ENCODE measurements at places on chromosomes 16 and 17. TPM values are rescaled to one million over a fixed set of nuclear protein-coding genes. Genes with fewer than 3 reads are reported as not detected.

- no peak overlapping the region for H3K4me3 ChIP-seq
- no peaks in the 10 kb centered on the region for H3K36me3 ChIP-seq
- no peak overlapping the region for H3K27ac ChIP-seq
- no peak for DNase-seq
- peaks cover 10% of the 10 kb centered on the region for H3K4me1 ChIP-seq
Observed at GRCh38 chr16:88921591-88921990, 55.1 kb upstream of the PABPN1L start.

DNA sequence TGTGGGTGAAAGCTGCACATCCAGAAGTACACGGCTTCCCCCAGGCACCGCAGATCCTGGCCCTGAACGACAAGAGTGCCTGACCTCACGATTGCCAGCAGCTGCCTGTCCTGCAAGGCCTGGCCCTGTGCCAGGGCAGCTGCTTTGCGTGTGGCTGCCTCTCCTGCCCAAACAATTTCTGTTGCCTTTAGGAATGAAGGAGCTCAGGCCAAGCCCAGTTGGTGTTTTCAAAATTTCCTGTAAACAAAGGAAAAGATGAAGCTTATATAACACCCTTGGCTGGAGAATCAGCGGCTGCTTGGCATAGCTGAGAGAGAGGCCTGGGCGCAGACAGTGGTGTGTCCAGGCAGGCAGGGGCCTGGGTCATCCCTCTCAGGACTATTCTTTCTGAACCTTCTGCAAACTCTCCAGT is 11.7 kb upstream of the SLC47A2 start:
- H3K27ac ChIP-seq, result peak overlapping the region; percentile 77
- no peaks in the 10 kb centered on the region for H3K36me3 ChIP-seq
- no peak overlapping the region for H3K4me3 ChIP-seq
- peak; percentile 63 for DNase-seq

DNA sequence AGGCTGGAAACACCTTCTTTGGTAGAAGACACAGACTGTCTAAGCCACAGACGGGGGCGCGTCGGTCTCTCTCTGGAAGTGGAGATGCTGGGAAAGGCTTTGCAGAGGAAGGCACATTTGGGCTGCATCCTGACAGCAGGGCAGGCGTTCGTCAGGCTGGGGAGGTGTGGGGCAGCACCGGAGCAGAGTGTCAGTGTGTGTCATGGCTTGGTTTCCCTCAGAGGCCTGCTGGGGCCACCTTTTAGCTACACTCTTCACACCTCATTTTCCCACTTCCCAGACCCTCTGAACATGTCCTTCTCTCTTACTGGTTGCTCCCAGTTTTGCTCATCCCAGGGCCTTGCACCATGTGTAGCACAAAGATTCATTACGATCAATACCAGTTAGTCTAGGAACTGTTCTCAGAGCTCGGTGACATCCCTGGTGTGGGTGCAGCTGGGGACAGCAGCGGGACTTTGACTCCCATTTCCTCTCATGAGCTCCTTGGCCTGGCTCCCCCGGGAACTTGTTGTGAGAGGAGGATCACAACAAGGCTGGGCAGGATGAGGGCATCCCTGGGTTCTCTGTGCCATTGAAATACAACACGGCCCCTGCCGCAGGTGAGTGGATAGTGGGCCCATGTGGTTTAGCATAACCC is 33.1 kb downstream of the SMARCE1 start:
- no peaks in the 10 kb centered on the region for H3K4me1 ChIP-seq
- no peak for DNase-seq
- no peaks in the 10 kb centered on the region for H3K36me3 ChIP-seq
- no peak overlapping the region for H3K4me3 ChIP-seq
- H3K27me3 ChIP-seq, result peaks cover 70% of the 10 kb centered on the region

GRCh38 chr16:25013751-25014499 is 1.2 kb downstream of the ARHGAP17 start:
- H3K4me3 ChIP-seq, result peak overlapping the region; percentile 90
- no peak for DNase-seq
- no peaks in the 10 kb centered on the region for H3K27me3 ChIP-seq
- H3K36me3 ChIP-seq, result peaks cover 2% of the 10 kb centered on the region
- peaks cover 28% of the 10 kb centered on the region for H3K4me1 ChIP-seq
- H3K27ac ChIP-seq, result peak overlapping the region; percentile 98

Gene HCRT
- polyA plus RNA-seq, result not detected

DNA sequence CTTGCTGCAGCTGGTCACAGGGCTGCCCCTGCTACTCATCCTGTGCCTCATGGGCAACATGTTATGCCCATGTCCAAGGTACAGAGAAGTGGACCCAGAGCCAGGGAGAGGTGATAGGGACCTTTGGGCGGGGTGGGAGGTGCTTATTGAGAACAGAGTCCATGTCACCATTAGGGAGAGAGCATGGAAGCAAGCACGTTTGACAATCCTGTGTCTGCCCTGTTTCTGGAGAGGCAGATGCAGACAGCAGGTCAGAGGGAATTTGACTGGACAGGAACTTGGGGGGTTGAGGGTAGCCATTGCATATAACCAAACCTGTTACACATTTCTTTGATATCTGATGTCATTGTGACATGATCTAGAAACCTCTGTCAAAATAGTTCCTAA is 14.3 kb upstream of the ARL4D start:
- H3K27me3 ChIP-seq, result no peaks in the 10 kb centered on the region
- H3K4me1 ChIP-seq, result no peaks in the 10 kb centered on the region
- DNase-seq, result no peak
- H3K36me3 ChIP-seq, result no peaks in the 10 kb centered on the region
- H3K4me3 ChIP-seq, result no peak overlapping the region

DNA sequence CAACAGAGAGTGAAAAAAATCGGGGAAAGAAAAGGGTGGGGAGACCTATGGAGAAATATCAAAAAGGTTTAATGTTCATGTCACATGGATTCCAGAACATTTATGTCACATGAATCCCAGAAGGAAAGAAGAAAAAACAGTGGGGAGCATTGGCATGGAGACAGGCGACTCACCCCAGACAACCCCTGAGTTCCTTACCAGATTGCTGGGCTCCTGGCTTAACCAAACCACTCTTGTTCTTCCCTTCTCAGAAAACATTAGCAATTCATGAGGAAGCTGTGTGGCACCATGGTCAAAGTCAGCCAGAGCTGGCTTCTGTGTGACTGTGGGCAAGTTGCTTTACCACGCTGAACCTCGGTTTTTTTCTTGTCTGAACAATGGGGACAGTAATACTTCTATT is 49.6 kb upstream of the CLEC19A start:
- no peak overlapping the region for H3K4me3 ChIP-seq
- H3K27ac ChIP-seq, result no peak overlapping the region
- no peaks in the 10 kb centered on the region for H3K36me3 ChIP-seq
- no peaks in the 10 kb centered on the region for H3K4me1 ChIP-seq
- H3K27me3 ChIP-seq, result no peaks in the 10 kb centered on the region
- DNase-seq, result no peak

DNA sequence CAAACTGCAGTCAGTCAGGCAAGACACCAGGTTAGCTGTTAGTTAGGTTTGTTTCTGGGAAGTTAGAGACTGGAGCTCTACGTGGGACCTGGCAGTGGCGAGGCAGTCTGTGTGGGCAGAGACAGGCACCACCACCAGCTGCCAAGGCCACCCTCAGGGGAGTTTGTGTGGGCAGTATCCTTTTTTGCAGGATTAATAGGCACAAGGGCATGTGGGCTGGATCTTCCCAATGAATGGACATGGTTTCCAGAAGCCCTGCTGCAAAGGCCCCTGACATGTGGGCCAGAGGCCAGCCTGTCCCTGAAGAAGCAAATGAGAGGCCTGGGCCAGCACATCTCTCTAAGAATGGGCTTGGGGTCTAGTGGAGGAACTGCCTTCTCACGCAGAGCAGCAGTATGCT is 19.2 kb upstream of the SREBF1 start:
- H3K4me3 ChIP-seq, result no peak overlapping the region
- H3K4me1 ChIP-seq, result peaks cover 6% of the 10 kb centered on the region
- no peaks in the 10 kb centered on the region for H3K27me3 ChIP-seq
- DNase-seq, result no peak
- H3K36me3 ChIP-seq, result no peaks in the 10 kb centered on the region
- H3K27ac ChIP-seq, result no peak overlapping the region

DNA sequence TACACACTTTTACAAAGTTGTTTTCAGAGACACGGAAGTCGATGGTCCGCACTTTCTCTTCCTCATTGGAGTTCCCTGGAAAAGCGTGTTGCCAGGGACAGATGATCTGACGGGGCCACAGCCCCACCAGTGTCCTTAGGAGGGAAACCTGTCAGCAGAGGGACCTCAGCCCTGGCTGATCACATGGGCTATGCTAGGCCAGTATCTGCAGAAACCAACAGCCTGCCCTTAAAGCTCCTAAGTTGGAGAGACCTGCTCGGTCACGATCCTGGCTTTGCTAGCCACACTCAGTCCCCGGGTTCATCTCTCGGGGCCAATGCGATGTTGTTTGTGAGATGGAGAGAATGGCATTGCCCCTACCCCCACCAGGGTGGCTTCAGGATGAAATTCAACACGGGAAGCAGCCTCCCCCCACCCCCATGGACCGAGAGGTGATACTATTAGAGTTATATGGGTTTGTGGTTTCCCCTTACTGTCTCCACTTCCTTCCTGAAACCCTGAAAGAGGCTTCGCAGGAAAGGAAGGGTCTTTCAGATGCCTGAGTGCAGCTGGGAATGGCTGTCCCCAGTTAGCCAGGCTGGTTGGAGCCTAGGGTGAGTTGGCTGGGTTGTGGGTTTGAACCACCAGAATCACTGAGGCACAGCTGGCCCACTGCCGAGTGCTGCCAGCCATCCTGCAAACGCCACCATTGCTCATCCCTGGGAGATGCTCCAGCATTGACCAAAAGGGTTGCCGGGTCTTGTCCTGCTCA is 16.6 kb downstream of the RMI2 start:
- H3K27ac ChIP-seq, result peak overlapping the region; percentile 64
- H3K27me3 ChIP-seq, result no peaks in the 10 kb centered on the region
- no peak overlapping the region for H3K4me3 ChIP-seq

GRCh38 chr17:7817643-7817964 is 16.4 kb upstream of the KDM6B start:
- no peak for DNase-seq
- peaks cover 49% of the 10 kb centered on the region for H3K27me3 ChIP-seq
- no peaks in the 10 kb centered on the region for H3K4me1 ChIP-seq
- no peaks in the 10 kb centered on the region for H3K36me3 ChIP-seq

- no peak for DNase-seq
- no peaks in the 10 kb centered on the region for H3K4me1 ChIP-seq
- no peaks in the 10 kb centered on the region for H3K27me3 ChIP-seq
- no peaks in the 10 kb centered on the region for H3K36me3 ChIP-seq
Observed at GRCh38 chr16:15404792-15405191, 9.2 kb downstream of the MPV17L start.

Gene C17orf67
- 1.1 TPM for polyA plus RNA-seq

Gene LRRC37A
- 0.59 TPM for polyA plus RNA-seq

Gene KRTAP3-2
- not detected for polyA plus RNA-seq

GRCh38 chr17:81115749-81116464 is 49.4 kb upstream of the PVALEF start:
- H3K36me3 ChIP-seq, result no peaks in the 10 kb centered on the region
- H3K27ac ChIP-seq, result no peak overlapping the region
- no peak overlapping the region for H3K4me3 ChIP-seq
- peaks cover 2% of the 10 kb centered on the region for H3K27me3 ChIP-seq
- peaks cover 3% of the 10 kb centered on the region for H3K4me1 ChIP-seq

Gene CCDC144A
- polyA plus RNA-seq, result 0.51 TPM

Gene BCL6B
- polyA plus RNA-seq, result not detected

- H3K27me3 ChIP-seq, result no peaks in the 10 kb centered on the region
- H3K36me3 ChIP-seq, result no peaks in the 10 kb centered on the region
- DNase-seq, result no peak
- peaks cover 5% of the 10 kb centered on the region for H3K4me1 ChIP-seq
Observed at GRCh38 chr17:3915581-3915994, 677 bp downstream of the P2RX1 start.

DNA sequence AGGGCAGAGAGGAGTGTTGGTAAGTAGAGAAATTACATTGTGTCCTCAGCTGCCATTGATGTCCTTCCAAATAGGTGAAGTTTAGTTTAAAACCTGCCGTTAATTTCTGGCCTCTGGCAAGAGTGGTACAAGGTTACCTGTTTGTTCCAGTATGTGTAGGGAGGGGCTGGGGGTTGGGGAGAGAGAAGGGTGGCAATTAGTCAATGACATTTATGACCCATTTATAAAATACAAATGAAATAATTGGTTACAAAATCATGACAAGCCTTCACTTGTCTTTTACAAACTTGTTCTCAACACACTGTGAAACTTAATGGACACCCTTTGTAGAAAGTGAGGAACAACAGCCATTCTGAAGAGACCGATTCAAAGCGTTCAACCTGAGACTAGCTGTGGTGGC is 281.0 kb downstream of the FTO start:
- H3K36me3 ChIP-seq, result no peaks in the 10 kb centered on the region
- no peak overlapping the region for H3K4me3 ChIP-seq
- no peaks in the 10 kb centered on the region for H3K27me3 ChIP-seq
- no peak for DNase-seq

Gene EPX
- polyA plus RNA-seq, result not detected

Gene IL17C
- not detected for polyA plus RNA-seq

- H3K4me3 ChIP-seq, result no peak overlapping the region
- H3K27ac ChIP-seq, result no peak overlapping the region
- H3K4me1 ChIP-seq, result no peaks in the 10 kb centered on the region
- H3K27me3 ChIP-seq, result no peaks in the 10 kb centered on the region
Observed at GRCh38 chr16:76373998-76374397, 96.8 kb downstream of the CNTNAP4 start.

Gene SEZ6
- not detected for polyA plus RNA-seq

Gene SLC47A1
- polyA plus RNA-seq, result not detected

Gene NPIPB8
- not detected for polyA plus RNA-seq

DNA sequence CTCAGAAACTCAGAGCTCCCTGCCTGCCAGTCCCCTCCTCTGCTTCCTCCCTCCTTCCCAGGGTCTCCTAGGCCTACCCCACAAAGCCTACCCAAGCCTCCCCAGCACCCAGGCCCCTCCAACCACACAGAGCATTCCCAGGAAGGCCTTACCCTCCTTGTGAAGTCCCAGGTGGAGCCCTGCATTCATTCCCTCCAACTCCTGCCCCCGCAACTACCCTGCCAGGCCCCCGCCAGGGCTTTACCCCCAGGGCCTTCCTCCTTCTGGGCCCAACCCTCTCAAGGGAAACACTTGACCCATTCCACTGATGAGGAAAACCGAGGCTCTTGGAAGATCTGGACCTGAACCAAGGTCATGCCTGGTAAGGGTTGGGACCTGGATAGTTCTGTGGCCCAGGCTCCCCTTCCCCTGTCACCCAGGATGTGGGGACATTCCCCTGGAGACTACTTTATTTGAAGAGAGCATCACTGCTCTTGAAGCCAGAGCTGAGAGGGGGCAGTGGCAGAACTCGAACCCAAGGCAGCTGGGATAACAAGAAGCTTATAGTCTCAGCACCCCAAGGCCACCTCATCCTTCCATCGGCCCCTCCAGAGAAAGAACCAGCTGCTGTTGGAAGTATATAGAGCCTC is 12.5 kb downstream of the PLLP start:
- H3K27me3 ChIP-seq, result peaks cover 4% of the 10 kb centered on the region
- no peaks in the 10 kb centered on the region for H3K4me1 ChIP-seq
- no peaks in the 10 kb centered on the region for H3K36me3 ChIP-seq
- DNase-seq, result no peak
- H3K4me3 ChIP-seq, result no peak overlapping the region

DNA sequence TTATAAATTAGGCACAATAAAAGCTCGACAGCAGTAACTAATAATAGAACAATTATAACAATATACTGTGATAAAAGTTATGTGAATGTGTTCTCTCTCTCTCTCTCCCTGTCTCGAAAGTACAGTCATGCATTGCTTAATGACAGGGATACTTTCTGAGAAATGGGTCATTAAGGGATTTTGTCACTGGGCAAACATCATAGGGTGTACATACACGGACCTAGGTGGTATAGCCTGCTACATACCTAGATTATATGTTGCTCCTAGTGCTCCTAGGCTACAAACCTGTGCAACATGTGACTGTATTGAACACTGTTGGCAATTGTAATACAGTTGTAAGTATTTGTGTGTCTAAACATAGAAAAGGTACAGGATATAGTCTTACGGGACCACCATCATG is 6.9 kb downstream of the ZNRF1 start:
- no peaks in the 10 kb centered on the region for H3K27me3 ChIP-seq
- DNase-seq, result no peak
- H3K36me3 ChIP-seq, result peaks cover 4% of the 10 kb centered on the region
- H3K4me3 ChIP-seq, result no peak overlapping the region

Gene TBC1D28
- not detected for polyA plus RNA-seq
